SJCRH30 (cell line): ENCODE measurements at places on chromosomes 3 and 15. TPM values are rescaled to one million over a fixed set of nuclear protein-coding genes. Genes with fewer than 3 reads are reported as not detected.
A peak's percentile ranks its signal among the peaks of the same experiment; 100 is the strongest.

GRCh38 chr3:146536681-146537080, 7.7 kb downstream of the PLSCR1 start:
- DNase-seq = no peak
- H3K4me1 ChIP-seq = no peaks in the 10 kb centered on the region
- peaks cover 27% of the 10 kb centered on the region for H3K36me3 ChIP-seq

- H3K4me1 ChIP-seq = no peaks in the 10 kb centered on the region
- DNase-seq = no peak
- H3K27ac ChIP-seq = no peak overlapping the region
- no peaks in the 10 kb centered on the region for H3K36me3 ChIP-seq
These were observed 7.9 kb upstream of the SCN5A start for GRCh38 chr3:38657369-38657768.

GRCh38 chr3:79258479-79258878, 509.3 kb downstream of the ROBO1 start:
- H3K4me3 ChIP-seq = no peak overlapping the region
- DNase-seq = no peak
- H3K27ac ChIP-seq = no peak overlapping the region
- no peaks in the 10 kb centered on the region for H3K27me3 ChIP-seq

- H3K4me1 ChIP-seq = peaks cover 5% of the 10 kb centered on the region
- no peak overlapping the region for H3K27ac ChIP-seq
- H3K27me3 ChIP-seq = no peaks in the 10 kb centered on the region
- no peak for DNase-seq
These were observed 29.0 kb downstream of the CMSS1 start for GRCh38 chr3:99846477-99847160.

- no peak for DNase-seq
- peaks cover 21% of the 10 kb centered on the region for H3K4me1 ChIP-seq
- no peak overlapping the region for H3K4me3 ChIP-seq
- H3K36me3 ChIP-seq = no peaks in the 10 kb centered on the region
- no peaks in the 10 kb centered on the region for H3K27me3 ChIP-seq
These were observed 81.7 kb upstream of the PLCL2 start for GRCh38 chr3:16803019-16803418.

Gene SLC12A1
- total RNA-seq = not detected in 2 replicates

Gene TPRG1
- total RNA-seq = 0.04 TPM in 1 of 2 replicates, not detected in the other

DNA sequence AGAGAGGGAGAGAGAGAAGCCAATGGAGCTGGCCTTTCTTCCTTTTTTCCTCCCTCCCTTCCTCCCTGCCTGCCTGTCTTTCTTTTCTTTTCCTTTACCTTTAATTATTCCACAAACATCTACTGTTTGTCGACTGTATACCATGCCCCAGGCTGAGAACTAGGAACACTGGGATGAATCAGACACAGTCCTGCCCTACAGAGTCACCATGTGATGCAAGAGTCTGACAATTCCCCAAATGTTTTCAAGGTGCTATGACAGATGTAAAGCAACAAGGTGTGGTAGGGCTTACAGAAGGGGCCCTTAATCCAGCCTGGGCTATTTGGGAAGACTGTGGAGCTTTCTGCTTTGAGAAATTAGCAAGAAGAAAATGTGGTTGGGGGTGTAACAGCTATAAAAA, 4.0 kb upstream of the SPSB4 start:
- H3K4me3 ChIP-seq = no peak overlapping the region
- no peak for DNase-seq
- H3K4me1 ChIP-seq = peaks cover 5% of the 10 kb centered on the region
- H3K36me3 ChIP-seq = no peaks in the 10 kb centered on the region

GRCh38 chr15:73678498-73678897, 5.7 kb upstream of the CD276 start:
- no peaks in the 10 kb centered on the region for H3K36me3 ChIP-seq
- no peak overlapping the region for H3K4me3 ChIP-seq
- peaks cover 8% of the 10 kb centered on the region for H3K4me1 ChIP-seq
- H3K27me3 ChIP-seq = peaks cover 12% of the 10 kb centered on the region
- DNase-seq = no peak

GRCh38 chr3:191176038-191176785, 22.8 kb upstream of the OSTN start:
- H3K4me1 ChIP-seq = no peaks in the 10 kb centered on the region
- H3K27me3 ChIP-seq = no peaks in the 10 kb centered on the region
- H3K27ac ChIP-seq = no peak overlapping the region

GRCh38 chr3:3556078-3556477, 243.2 kb upstream of the LRRN1 start:
- peaks cover 10% of the 10 kb centered on the region for H3K4me1 ChIP-seq
- no peak overlapping the region for H3K27ac ChIP-seq
- no peak overlapping the region for H3K4me3 ChIP-seq

GRCh38 chr3:171323938-171324536, 136.2 kb downstream of the TNIK start:
- peaks cover 38% of the 10 kb centered on the region for H3K4me1 ChIP-seq
- peak overlapping the region; percentile 93 for H3K27ac ChIP-seq
- no peaks in the 10 kb centered on the region for H3K36me3 ChIP-seq
- H3K4me3 ChIP-seq = peak overlapping the region; percentile 41
- no peaks in the 10 kb centered on the region for H3K27me3 ChIP-seq
- DNase-seq = peak; percentile 86

GRCh38 chr15:63180746-63181145, 8.7 kb upstream of the RAB8B start:
- H3K27ac ChIP-seq = no peak overlapping the region
- DNase-seq = no peak
- H3K4me1 ChIP-seq = peaks cover 37% of the 10 kb centered on the region
- no peaks in the 10 kb centered on the region for H3K36me3 ChIP-seq

Gene XRN1
- total RNA-seq = 178 and 205 TPM in 2 replicates

Gene CCDC54
- total RNA-seq = not detected in 2 replicates
